Tibial nerve (tissue), 4 donors: ENCODE measurements at places on chromosomes 1 and 21.

GRCh38 chr1:116544588-116545358 is 26.1 kb downstream of the CD58 start:
- no peak for DNase-seq

GRCh38 chr1:163337631-163338030 is 15.9 kb downstream of the NUF2 start:
- DNase-seq = no peak

DNA sequence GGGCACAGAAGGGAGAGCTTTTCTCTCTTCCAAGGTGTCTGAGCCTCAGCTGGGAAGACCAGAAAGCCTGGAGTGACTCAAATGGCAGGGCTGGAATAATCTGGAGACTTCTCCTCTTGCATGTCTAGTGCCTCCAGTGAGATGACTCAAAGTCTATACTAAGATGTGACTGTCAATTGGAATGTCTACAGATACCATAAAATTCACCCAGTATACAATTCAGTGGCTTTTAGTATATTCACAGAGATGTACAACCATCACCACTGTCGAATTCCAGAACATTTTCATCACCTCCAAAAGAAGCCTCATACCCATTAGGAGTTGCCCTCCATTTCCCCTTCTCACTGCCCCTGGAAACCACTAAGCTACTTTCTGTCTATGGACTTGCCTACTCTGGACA is 47.9 kb upstream of the CNN3 start:
- no peak for DNase-seq

- no peak for DNase-seq
Observed at GRCh38 chr1:67166196-67166595, at the start of gene IL23R. Gene IL23R, plus strand, starts transcription at chr1:67166454. Its CDS starts 1,667 bp downstream, at chr1:67168121.

DNA sequence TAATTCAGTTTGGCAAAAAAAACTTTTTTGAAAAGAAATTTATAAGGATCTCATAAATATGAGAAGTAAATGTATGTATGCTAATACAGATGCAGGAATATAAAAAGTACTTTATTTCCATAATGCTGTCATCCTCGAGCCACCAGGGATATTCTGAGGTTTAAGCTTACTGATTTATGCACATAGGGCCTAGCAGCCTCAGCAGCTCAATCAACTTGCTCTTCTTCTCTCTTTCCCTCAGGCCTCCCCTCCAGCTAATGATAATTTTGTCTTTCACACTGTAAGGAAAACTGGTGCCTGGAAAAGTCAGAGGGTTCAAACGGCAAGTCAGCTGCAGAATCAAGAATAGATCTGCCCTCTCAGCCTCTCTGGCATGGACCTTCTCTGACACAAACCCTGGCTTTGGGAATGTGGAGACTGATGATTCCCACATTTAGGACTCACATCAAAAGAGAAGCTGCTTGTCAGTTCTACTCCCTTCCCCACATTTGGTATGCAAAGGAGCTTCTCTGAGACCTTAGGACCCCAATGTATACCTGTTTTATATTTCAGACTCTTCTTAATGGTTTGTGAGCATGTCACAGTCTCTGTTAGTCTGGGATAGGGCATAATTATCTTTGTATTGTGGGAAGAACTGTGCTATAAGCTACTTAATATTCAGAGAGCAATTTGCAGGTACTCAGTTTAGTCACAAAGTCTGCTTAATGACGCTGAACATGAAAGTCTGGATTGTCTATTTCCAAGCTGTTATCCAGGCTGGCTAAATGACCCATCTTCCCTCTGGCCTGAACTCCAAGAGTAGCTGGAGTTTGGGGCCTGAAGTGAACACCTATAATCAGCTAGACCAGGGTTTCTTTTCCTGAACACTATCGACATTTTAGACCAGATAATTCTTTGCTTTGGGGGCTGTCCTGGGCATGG is 52.1 kb upstream of the DIPK1A start:
- DNase-seq = no peak

DNA sequence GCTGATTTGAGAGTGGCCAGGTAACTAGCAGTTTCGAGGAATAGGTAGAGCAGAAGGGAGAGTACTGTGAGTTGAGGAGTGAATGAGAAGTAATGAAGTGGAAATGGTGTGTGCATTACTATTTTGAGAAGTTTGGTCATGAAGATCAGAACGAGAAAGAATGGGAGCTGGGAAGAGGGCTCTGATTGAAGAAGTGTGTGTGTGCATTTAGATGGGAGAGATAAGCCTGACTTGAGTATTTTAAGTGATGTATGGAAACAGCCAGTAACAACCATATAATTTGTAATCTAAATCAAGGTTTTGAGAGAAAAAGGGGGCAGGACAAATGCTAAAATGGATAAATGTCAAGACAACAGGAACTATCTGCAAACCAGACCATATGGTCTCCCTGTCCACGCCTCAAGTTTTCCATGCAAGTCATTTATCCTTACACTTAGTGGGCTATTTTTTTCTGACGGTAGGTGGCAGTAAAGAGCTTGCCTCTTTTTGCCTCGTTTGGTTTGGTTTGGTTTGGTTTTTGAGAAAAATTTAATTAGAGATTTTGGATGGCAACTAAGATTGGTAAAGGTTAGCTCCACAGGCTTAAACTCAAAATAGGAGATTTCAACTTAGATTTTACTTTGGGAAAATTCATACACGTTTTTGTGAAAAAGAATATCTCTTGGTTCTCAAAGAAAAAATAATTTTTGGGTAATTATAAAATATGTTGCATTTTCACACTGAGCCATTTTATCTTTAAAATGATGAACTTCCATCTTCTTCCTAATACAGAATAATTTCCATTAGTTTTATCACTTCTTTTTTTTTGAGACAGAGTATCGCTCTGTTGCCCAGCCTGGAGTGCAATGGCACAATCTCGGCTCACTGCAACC is 9.5 kb upstream of the B3GALNT2 start:
- DNase-seq = no peak
